ENCODE measurements at places on chromosomes 4 and X.

- DNase-seq = no peak
These were observed 46.3 kb downstream of the SPANXD start for GRCh38 chrX:141652286-141652685.

DNA sequence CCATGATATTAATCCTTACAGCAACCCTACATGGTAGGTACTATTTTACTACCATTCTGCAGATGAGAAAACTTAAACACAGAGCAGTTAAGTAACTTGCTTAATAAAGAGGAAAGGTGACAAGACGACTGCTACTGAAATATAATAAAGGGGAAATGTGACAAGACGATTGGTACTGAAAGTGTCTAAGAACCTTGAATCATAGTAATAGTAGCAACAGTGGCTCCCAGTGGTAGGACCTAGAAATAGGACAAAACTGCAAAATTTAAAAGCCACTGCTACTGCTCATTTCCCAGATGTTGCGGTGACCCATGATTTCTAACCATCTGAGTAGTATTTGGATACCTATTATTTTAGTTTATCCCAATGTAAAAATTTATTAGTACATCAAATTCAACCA lies 89.5 kb downstream of the TASL start:
- DNase-seq = no peak

- no peak for DNase-seq
These were observed 43.9 kb upstream of the GC start for GRCh38 chr4:71827826-71828225.

DNA sequence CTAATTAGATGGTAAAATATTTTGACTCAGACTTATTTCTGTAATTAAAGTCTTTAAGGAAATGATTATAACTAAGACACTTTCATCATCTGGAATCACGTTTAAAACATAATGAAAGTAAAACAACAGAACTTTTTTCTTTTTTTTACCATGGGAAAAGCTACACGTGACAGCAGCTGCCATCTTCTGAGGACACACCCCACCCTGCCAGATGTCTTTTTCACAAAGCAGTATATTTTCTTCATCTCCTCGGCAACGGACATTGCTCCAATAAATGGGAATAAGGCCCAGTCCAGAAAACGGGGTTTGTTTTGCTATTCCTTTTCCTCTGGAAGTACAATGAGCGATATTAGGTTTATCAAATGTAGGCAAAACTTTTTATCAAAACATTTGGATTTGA lies 17.5 kb downstream of the PRSS12 start:
- no peak for DNase-seq

DNA sequence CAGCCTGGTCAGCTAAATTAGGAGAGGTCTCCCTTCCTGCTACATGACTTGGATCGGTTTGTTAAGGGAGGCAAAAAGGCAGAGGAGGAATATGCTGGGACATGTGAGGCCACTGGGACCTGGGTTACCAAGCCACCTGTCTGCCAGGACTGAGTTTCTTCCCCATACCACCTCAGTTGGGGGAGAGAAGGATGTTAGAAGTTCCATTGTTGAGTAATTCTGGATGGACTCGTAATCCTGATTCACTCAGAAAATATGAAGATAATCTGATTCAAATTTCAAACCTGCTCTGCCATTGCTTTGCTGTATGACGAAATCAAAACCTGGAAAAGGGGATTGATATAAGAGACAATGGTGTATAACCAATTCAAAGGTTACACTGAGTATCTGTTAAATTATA lies 97.4 kb upstream of the S100G start:
- DNase-seq = no peak

- DNase-seq = no peak
These were observed 51.9 kb upstream of the PAQR3 start for GRCh38 chr4:78990938-78991810.
